ENCODE measurements at places on chromosomes 5 and 9.

- peak; percentile 97 for DNase-seq
These were observed 177.0 kb downstream of the CDK5RAP2 start for GRCh38 chr9:120402741-120403542.

- no peak for DNase-seq
These were observed 42.4 kb upstream of the PHYKPL start for GRCh38 chr5:178274781-178275537.

- no peak for DNase-seq
These were observed 313.5 kb downstream of the ICE1 start for GRCh38 chr5:5736007-5736406.

DNA sequence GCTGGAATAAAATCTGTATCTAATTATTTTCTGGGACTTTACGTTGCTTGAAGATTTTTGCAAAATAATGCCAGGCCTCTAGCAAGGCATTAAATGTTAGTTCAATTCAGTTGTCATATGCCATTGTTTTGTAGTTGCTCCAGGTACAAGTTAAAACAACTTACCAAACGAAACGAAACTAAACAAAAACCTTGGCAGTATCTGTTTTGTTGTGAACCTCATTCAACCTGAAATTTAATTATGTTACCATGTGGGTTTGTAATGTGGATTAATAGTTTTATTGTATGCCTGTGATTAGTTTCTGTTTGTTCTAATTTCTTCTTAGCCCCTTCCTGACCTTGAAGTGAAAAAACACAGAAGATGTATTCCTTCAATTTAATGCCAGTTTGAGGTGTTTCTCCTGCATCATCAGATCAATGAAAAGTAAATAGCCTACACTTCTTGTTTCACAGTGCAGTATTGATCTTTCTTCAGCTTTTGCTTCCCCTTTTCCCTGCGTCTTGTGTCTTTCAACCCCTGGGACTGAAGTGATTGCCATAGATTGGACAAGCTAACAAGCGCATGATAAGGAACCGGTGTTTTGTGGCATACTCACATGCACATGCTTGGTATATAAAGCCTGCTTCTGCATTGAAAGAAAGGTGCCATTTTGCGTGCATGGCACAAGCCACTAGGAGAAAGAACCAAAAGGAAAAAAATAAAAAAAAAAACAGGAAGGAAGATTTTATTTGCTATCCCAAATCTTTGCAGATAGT lies 699.0 kb upstream of the ARRDC3 start:
- DNase-seq = no peak

DNA sequence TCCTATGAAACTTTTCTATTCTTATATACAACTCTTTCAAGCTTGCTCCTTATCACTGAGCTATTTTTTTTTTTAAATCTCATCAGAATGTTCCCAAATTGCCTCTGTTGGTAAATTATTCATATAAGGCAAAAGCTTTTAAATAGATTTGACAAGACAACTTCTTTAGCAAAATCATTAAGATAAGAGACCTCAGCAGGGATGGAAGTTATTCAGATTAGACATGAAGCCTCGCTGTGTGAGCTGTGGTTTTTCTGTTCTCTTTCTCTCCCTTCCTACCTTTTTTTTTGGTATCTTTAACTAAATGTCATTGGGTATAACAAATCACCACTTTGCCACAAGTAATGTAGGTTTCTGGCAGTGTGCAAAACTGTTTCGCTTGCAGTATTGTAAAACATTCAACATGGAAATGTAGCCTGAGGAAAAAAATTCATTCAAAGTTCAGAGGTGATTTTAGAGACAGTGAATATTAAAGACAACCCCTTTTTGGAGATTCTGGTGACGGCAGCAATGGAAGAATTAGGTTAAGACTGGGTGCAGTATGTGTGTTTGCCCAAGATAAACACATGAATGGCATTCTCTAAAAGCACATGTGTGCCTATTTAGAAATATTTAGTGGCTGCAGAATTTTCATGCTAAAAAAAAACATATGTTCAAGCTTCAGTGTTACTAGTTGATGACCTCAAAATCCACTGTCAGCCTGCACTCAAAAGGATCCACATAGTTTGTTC lies 467.1 kb downstream of the ZNF608 start:
- no peak for DNase-seq

- no peak for DNase-seq
These were observed 11.7 kb upstream of the FGF1 start for GRCh38 chr5:142697356-142698255.

DNA sequence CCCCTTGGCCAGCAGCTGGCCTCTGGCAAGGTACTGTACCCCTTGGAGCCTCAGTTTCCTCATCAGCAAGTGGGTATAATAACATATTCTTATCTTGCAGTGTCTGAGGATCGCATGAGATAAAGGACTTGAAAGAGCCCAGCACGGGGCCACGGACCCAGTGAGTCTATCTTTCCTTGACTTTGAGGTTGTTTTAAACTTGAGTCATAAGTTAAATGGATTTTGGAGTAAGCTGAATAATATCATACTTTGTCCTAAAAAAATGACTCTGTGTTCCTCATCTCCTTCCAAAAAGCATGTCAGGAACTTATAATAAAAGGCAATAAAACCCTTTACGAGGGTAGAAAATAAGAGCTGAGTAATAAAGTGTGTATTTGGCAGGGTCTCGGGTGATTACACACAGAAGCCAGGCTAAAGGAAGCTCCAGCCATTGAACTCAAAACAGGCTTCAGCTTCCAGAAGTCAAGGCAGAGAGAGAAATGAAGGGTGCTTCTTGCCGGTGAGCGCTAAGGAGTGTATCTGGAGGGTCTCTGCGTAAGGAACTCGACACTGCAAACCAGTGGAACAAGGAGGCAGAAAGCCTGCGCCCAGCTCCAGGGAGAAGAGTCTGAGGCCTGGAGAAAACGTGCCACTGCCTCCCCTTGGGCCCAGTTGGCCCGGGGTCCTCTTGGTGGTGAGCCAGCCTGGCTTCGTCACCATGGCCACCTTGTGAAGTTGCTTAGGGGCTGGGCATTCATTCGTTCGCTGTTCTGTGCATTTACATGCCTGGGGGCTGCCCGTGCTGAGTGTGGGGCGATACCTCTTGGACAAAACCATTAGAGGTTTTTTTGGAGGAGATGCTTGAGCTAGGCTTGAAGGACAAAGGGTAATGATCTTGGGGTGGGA lies 72.4 kb upstream of the PHYKPL start:
- DNase-seq = no peak

DNA sequence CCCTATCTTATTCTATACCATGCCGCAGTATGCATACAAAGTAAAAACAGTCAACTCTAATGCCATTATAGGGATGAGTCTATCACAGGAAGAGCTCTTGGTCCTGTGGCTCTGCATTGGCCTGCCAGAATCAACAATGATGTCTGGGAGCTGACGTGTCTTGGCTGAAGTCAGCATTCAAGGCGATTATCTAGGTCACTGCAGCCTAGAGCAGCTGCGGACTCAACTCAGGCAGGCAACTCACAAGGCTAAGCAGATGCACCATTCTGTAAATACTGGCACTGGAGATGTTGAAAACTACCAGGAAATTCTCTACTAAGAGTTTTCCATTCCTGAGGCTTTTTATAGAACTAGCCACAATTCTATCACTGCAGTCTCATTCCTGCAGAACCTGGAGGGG lies 13.3 kb downstream of the SPATA9 start:
- peak; percentile 50 for DNase-seq

GRCh38 chr5:105899726-105900125 lies 1771.0 kb downstream of the EFNA5 start:
- no peak for DNase-seq

GRCh38 chr5:154474396-154475334 lies 3.4 kb downstream of the HAND1 start:
- DNase-seq = no peak

DNA sequence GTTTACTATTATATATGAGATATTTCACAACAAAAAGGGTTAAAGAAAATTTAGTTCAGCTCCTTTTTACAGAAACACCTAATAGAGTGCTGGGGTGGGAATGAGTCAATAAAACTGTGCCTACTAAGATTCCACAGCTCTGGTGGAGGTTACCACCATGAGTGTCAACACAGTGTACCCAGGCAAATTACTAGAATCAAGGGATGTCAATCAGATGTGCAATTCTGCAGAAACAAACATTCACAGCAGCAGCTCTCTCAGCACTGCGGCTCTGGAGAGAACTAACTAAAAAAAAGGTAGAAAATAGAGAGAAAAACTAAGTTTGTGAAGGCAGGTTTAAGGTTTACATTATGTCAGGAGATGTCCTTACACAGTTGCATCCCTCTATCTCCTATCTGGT lies 1313.0 kb downstream of the MAT2B start:
- DNase-seq = no peak

- peak; percentile 24 for DNase-seq
These were observed 169.2 kb downstream of the SAXO1 start for GRCh38 chr9:18863791-18864190.

DNA sequence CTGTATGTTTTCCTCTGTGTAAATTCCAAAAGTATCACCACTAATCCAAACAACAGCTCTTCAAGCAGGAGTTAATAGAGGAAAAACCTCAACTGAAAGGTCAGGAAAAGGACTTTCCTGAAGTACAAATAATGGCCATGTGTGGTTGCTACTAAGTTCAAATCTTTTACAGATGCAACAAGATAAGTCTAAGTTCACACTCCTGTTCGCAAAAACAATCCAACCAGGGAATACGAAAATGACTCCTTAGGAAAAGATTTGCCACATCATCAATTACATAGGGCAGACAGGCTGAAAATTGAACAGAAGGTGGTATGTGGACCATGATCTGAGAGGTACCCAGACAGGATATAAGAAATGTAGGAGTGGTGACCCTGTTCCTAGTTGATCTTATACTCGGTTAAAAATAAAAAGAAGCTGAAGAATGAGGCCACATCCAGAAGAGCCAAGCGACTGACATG lies 210.2 kb downstream of the TSSK1B start:
- no peak for DNase-seq

DNA sequence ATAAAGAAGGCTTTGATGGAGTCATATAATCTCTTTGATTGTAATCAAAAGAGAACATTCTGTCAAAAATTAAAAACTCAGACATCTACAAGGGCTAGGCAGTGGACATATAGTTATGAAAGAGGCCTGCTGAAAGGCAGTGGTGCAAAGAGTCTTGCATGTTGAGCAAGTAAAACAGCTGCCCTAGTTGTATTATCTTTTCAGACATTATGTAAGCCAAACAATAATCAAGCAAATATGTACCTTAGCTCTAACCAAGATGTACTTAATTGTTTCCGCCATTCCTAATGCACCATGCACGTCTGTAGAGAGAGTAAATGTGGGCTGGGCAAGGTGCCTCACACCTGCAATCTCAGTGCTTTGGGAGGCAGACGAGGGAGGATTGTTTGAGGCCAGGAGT lies 14.3 kb downstream of the GAPT start:
- no peak for DNase-seq

- DNase-seq = no peak
These were observed 1266.2 kb upstream of the CDH18 start for GRCh38 chr5:21254161-21254560.

DNA sequence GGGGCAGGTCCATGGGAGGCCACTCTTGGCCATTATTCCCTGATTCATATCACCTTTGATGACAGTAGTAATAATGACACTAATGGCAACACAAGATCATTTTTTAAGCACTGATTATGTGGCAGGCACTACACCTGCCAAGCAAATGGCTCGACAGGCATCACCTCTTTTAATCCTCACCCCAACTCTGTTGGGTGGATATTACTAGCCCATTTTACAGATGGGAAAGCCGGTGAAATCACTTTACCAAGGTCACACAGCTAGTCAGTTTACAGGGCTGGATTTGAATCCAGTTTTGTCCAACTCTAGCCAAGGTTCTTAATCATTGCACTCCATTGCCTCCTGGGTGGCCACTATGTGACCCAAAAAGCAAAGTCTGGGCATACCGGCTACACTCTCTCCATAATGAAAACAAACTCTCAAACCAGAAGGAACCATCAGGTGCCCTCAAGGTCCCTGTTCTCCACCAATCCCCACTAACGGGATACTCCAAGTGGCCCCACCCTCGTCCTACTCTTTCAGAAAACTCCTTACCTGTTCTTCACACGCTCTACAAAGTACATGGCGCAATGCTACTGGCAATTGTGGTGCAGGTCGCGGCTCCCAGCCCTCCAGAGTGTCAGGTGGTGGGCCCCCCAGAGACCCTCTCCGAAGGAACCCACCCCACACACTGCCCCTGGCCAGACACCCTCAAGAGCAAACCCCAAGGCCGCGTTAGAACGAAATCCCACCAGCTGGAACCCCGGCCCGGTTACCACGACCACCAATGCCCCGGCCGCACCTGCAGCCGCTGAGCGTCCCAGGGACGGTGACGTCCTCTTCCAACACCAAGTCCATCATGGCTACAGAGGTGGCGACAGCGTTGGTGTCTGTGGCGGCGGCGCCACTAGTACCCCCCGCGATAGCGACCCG lies 572 bp downstream of the CDK5RAP2 start:
- DNase-seq = no peak

DNA sequence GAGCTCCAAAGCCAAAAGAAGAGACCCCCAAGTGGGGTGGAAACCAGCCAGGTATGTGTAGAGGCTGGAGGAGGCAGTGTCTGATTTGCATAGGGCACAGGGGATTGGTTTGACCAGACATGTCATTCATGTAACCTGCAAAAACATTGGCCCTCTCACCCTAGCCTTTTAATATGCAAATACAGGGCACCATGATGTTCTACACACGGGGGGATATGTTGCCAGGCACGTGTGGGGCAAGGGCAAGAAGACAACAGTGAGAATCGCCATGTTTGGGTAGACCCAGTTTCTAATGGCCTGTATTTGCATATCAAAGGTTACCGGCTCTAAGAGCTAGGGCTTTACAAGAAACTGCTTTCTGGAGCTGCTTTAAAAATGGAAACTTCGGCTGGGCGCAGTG lies 208.9 kb downstream of the GOLPH3 start:
- DNase-seq = no peak

GRCh38 chr9:112726428-112726827 lies 8.5 kb upstream of the INIP start:
- DNase-seq = no peak

DNA sequence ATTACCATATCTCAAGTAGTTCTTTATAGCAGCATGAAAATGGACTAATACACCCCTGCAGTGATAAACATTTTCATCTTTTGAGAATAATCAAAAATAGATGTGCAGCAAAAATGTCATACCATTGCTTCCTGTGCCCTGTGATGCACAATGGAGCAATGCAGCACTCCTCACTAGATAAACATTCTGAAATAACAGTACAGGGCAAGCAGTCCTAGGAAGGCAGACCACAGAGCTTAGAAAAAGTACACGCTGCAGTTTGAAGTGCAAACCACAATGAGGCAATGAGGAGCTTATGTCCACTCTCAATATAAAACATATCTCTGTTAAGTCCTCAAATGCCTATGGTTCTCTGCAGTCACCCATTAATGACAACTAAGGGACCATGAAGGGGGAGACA lies 367.6 kb downstream of the PDE4D start:
- DNase-seq = no peak
